ENCODE measurements at places on chromosomes 11 and 22. TPM values are rescaled to one million over a fixed set of nuclear protein-coding genes. Genes with fewer than 3 reads are reported as not detected.

Gene GGT1
- 2.1 TPM for total RNA-seq

DNA sequence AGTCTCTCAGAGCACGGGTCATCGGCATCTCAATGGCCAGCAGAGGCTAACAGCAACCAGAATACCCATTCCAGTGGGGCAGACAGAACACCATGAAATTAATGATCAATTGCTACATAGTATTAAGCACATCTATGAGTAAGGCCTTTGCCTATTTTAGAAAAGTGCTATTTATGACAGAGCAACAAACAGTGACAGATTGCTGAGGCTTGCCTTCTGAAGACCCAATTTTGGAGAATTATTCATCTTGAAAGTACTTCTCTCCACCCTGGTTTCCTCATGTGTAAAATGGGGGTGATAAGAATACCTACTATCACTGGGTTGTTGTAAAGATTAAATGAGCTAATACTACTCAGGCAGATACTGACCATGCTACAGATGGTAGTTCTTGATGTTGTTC is 232.7 kb downstream of the TENM4 start:
- no peak for DNase-seq

DNA sequence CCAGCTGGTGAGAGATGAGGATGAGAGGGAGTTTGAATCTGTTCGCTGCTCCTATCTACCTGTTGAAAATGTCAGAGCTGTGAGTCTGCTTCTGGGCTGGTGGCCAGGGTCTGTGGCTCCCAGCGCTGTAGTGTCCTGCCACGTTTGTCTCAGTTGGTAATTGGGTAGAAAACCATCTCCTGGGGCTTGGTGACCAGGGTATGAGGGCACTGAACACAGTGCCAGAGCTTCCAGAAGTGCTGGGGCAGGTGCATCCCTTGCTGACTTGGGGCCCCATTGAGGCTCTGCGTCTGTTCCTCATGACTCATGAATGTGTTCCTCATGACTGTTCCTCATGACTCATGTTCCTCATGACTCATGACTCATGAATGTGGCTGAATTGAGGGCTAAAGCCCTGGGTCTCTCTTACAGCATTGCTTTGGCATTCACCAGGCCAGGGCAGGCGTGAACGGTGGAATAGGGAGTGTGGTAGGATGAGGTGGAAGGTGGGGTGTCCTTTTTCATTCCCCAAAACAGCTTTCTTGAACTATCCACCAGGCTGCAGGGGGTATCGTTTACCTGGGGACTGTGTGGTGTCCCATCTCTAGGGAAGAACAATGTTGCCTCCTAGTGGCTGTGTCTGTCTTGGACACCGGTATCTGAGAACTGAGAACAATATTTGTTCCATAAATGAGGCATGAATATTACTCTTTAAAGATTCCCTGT is 139.5 kb downstream of the COMMD9 start:
- no peak for DNase-seq

GRCh38 chr11:130526846-130527245 is 78.4 kb downstream of the ADAMTS15 start:
- no peak for DNase-seq

DNA sequence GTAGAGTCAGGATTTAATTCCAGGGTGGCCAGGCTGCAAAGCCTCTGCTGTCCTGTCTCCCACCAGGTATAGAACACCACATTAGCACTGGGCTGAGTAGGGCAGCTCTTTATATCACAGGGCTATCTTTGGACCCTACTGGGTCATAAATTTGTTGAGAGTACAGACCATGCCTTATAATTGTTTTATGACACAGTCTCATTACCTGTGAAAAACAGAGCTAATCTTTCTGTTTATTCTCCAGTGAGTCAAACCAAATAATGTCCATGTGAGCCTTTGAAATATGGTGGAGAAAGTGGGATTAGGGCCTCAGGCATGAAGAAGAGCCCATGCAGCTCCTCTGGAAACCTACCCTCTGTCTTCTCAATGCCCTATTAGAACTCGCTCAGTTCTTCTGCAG is 49.6 kb upstream of the KIRREL3 start:
- DNase-seq = no peak

DNA sequence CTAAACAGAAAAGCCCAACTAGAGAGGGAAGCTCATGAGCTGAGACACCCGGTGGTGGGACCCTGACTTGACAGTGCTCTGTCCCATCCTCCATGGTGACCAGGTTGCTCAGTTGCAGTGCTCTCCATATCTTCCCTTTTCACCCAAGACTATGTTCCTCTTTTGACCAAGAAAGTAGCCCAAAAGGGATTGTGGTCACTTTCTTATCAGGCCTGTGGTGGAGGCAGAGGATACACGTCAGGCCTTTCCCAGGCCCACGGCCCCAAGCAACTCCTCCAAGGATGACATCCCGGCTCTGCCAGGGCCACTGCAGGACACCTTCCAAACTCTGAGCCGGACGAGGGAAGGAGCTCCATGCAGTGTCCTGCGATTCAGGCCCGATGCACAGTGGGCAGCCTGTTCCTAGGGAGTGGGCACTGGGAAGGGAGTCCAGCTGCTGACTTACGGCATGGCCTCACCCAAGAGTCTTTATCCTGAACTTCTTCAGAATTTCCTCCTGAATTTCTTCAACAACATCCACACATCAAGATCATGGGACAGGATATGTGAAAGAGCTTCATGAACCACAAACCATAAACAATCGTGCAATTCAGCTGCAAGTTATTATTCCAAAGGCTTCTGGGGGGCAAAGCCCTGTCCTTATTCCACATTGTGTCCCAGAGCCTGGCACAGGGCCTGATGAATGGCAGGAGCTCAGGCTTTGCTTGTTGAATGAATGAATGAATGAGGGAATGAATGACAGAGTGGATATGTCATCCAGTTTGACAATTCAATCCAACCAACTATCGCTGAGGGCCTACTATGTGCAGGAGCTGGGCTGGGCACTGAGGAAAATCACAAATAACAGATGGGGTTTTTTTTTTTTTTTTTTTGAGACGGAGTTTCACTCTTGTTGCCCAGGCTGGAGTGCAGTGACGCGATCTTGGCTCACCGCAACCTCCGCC is 36.0 kb upstream of the MYH9 start:
- no peak for DNase-seq

GRCh38 chr11:134632347-134633119 is 220.5 kb upstream of the B3GAT1 start:
- DNase-seq = no peak

DNA sequence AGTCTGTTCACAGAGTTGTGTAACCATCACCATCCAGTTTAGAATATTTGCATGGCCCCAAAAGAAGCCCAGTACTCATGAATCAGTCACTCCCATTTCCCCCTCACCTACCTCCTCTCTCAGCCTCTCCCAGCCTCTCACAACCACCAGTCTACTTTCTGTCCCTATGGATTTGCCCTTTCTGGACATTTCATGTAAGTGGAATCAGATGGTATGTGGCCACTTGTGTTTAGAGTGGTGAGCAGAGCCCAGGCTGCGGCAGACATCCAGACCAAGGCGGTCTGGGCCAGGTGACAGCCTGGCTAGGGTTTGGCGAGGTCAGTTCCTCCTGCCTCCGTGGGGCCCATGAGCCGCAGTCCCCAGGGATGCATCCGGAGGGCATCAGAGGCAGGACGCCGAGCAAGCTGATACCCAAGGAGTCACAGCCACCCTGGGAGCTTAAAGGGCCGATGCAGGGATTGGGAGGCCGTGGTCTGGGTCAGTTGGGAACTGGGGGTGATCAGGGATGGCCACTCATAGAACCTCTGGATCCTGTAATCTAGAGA is 53.3 kb upstream of the CLDN5 start:
- DNase-seq = no peak

DNA sequence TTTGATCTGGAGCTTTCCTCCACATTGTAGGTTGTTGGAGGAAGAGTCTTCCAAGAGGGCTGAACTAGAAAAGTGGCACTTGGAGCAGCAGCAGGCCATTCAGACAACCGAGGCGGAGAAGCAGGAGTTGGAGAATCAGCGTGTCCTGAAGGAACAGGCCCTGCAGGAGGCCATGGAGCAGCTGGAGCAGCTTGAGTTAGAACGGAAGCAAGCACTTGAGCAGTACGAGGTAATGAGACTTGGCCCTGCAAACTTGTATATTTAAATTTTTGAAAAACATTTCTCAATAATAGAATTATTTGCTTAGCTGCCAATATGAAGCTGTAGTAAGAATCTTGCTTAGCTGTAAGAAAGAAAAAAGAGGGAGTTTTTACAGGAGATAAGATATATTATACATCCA is 84.0 kb downstream of the SWAP70 start:
- DNase-seq = no peak

GRCh38 chr11:23556163-23556750 is 696.0 kb upstream of the CCDC179 start:
- no peak for DNase-seq
